ENCODE measurements at places on chromosomes 1 and 21. TPM values are rescaled to one million over a fixed set of nuclear protein-coding genes. Genes with fewer than 3 reads are reported as not detected.

DNA sequence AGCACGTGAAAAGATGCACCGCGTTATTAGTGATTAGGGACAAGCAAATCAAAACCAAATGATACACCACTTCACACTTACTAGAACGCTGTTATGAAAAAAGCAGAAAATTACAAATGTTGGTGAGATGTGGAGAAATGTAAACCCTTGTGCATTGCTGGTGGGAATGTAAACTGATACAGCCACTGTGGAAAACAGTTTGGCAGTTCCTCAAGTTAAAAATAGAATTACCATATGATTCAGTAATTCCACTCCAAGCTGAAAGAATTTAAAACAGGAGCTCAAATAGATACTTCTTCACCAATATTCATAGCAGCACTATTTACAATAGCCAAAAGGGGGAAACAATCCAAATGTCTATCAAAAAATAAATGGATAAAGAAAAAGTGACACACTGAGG lies 10.3 kb upstream of the EVI5 start:
- no peak overlapping the region for H3K4me3 ChIP-seq
- no peaks in the 10 kb centered on the region for H3K4me1 ChIP-seq

HSD3B2 gene
- not detected for polyA plus RNA-seq

DNA sequence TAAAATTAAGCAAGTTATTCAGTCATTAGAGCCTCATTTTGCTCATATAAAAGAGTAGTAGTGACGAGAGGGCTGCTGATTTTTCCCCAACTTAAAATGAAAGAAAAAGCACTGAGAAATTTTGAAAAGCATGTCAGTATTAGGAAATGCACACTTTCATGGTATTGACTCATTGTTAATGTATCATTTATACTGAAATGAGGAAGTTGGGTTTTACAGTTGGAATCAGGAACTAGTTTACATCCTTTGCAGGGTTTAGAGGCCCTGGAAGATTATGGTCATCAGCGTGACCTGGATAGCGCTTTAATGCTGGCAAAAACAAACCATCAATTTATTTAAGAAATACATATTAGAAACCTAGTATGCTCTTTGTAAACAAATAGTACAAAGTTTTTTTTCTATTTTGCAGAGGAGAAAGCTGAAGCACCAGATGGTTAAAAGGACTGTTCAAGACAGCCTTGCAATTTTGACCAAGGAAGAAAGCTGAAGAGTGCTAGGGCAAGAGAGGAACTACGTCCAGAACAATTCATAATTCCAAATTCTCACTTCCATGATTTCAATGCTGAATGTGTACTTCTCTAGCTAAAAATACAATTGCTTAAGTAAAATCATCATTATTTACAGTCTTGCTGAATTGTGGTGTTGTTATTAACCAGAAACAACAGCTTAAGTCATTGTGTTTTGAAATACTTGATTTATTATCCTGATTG lies 94.8 kb upstream of the SGIP1 start:
- H3K36me3 ChIP-seq: no peaks in the 10 kb centered on the region
- no peak overlapping the region for H3K27ac ChIP-seq
- DNase-seq: no peak
- H3K4me1 ChIP-seq: peaks cover 4% of the 10 kb centered on the region
- H3K4me3 ChIP-seq: no peak overlapping the region

OSCP1 gene
- polyA plus RNA-seq: 1.4 TPM

TTC39A gene
- not detected for polyA plus RNA-seq

- no peak overlapping the region for H3K4me3 ChIP-seq
- no peaks in the 10 kb centered on the region for H3K4me1 ChIP-seq
- DNase-seq: no peak
- no peak overlapping the region for H3K27ac ChIP-seq
- H3K36me3 ChIP-seq: no peaks in the 10 kb centered on the region
Observed at GRCh38 chr1:223700388-223700918, 11.9 kb upstream of the CAPN2 start.

DNA sequence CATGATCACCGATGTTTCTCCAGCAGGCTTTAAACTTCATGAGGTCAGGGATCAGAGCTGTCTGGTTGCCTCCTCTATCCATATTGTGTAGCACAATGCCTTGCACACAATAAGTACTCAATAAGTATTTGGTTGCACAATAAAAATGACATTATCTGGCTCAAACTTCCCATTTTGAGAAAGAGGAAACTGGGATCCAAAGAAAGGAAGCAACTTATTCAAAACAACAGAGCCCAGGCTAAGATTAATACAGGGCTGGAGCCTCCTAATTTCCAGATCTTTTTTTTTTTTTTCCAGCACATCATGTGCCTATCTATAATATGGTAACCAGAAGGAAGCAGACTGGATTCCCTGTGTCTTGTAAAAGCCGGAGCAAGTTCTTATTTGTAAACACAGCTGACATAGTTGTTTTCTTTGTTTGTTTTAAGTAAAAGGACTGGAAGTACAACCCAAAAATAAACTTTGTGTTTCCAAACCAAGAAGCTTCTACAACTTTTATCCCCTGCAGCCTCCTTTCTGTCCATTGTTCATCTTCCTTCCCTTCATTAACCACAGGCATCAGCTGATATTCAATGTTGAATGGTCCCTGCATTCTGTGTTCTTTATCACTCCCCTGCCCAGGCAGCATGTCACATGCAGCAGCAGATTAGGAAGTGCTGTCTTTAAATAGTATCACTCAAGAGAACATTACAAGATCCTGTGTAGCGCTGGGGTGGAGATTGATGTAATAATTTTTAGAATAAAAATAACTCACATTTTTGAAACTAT lies 71.2 kb upstream of the HOOK1 start:
- H3K4me3 ChIP-seq: no peak overlapping the region
- H3K4me1 ChIP-seq: no peaks in the 10 kb centered on the region
- H3K36me3 ChIP-seq: no peaks in the 10 kb centered on the region
- DNase-seq: no peak

- H3K36me3 ChIP-seq: no peaks in the 10 kb centered on the region
- no peak for DNase-seq
Observed at GRCh38 chr1:160460683-160461287, 60.4 kb downstream of the VANGL2 start.

- no peak overlapping the region for H3K4me3 ChIP-seq
- H3K4me1 ChIP-seq: no peaks in the 10 kb centered on the region
- DNase-seq: no peak
Observed at GRCh38 chr1:24085546-24085945, 26.4 kb downstream of the MYOM3 start.
